ENCODE measurements at places on chromosomes 11 and 22.

DNA sequence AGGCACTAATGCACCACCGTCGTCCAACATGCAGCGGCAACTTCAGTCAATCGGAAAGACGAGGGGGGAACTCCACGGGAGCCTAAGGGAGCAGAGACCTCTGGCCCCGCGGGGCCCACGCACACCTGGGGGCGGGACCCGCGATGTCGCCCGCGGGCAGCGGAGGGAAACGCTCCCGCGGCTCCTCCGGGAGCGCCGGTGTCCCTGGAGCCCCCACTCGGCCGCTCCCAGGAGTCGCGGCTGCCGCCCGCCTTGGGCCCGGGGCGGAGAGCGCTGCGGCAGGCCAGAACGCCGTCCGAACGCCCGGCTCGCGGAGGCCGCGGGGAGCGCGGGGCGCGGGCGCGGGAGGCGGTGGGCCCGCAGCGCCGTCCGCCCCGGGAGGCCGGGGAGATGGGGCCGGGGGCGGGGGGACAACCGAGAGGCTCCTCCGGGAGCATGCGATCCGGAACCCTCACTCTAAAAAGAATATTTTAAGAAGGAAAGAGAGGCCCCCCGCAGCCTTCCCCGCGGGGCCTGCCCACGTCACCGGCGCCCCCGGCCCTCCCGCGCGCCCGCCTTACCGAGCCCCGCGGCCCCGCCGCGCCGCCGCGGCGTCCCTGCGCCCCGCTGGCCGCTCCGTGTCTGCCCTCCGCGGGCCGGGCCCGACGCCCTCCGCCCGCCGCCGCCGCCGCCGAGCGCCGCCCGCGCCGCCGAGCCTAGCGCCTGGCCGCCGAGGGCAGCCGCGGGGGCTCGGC is 86.6 kb upstream of the ARHGAP32 start:
- DNase-seq: no peak

- no peak for DNase-seq
Measured at GRCh38 chr11:12909879-12910278, 99.2 kb upstream of the RASSF10 start.

GRCh38 chr11:129723761-129724162 is 91.9 kb upstream of the TMEM45B start:
- DNase-seq: no peak

GRCh38 chr11:8586184-8586583 is 7.8 kb downstream of the STK33 start:
- DNase-seq: no peak

DNA sequence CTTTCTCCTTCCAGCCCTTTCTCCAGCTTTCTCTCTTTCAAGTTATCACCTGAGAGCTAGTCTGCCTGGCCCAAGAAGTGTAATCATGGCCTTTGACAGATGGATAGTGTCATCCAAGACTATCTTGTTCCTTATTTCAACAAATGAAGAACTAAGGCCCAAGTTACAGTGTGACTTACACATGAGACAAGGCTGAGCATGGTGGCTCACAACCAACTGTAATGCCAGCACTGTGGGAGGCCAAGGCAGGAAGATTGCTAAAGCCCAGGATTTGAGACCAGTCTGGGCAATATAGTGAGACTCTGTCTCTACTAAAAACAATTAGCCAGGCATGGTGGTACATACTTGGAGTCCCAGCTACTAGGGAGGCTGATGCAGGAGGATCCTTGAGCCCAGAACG is 3.7 kb upstream of the RANGAP1 start:
- DNase-seq: no peak

DNA sequence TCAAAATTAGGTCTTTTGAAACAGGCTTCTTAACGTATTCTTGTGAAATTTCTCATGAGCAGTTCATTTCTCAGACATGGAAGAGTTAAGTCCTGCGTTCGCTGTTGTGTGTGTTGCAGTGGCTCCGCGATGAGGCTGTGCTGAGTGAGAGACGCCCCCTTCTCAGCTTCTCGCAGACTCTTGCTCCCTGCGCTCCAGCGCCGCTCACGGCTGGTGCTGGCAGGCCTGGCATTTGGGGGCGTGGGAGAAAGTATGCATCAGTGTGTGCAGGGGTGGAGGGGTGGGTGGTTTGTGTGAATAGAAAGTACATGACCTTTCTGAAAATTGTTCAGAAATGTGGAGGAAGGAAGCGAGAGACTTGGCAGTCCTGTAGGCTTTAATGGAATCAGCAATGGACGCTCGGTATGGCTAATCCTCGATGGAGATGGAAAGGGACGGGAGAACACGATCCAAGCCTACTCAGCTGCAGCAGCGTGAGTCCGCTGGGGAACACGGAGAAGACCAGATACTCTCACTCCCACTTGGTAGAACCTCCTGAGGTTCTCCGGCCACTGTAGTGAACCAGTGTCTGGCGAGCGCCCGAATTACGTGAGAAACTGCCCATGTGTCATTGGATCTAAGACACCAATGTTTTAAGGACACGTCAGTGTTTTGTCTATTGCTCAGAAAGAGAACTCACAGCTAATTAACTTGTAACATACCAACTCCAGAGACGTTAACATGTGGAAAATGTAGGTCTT is 5.9 kb downstream of the TAB1 start:
- DNase-seq: no peak

GRCh38 chr11:62602141-62603071 is 741 bp upstream of the MTA2 start:
- DNase-seq: no peak

GRCh38 chr11:62553080-62553838 is 6.7 kb upstream of the AHNAK start:
- DNase-seq: peak; percentile 69

GRCh38 chr11:102422817-102423712 is 29.5 kb downstream of the TMEM123 start:
- no peak for DNase-seq

GRCh38 chr11:72762641-72763304 is 10.6 kb upstream of the ARAP1 start:
- no peak for DNase-seq

Measured in bone marrow (tissue), 2 donors.